ENCODE measurements at places on chromosomes 6 and 20.

- no peak for DNase-seq
Measured at GRCh38 chr20:12808006-12808567, 200.7 kb upstream of the SPTLC3 start.

GRCh38 chr20:34768096-34768495, 57.4 kb downstream of the NCOA6 start:
- no peak for DNase-seq

DNA sequence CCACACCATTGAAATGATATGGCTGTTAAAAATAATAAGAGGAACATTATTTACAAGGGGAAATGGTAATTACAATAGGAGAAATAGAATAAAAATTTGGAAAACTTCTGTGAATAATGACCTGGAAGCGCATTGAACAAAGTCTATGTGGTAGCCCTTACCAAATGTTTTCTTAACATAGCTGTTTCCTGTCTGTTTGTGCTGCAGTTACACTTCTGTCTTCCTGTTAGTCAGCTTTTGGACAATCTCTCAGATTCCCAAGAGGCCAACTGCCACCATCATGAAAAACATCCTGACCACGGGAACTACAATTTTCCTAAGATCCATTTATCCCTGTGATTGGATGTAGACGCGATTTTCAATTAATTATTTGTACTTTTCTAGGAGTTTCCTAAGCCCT, 754.4 kb upstream of the MARCKS start:
- no peak for DNase-seq

DNA sequence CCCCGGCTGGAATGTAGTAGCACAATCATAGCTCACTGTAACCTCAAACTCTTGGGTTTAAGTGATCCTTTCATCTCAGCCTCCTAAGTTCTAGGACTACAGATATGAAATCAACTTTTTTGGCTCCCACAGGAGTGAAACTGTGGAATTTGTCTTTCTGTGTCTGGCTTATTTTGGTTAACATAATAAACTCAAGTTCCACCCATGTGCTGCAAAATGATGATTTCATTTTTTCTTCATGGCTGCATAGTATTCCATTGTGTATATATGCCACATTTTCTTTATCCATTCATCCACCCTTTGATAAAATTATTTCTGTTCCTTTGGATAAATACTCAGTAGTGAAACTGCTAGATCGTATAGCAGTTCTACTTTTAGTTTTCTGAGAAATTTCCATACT, 29.9 kb downstream of the RNGTT start:
- DNase-seq = no peak

- no peak for DNase-seq
Measured at GRCh38 chr6:122063761-122064160, 335.7 kb upstream of the HSF2 start.

GRCh38 chr6:20891161-20891560, 356.9 kb downstream of the CDKAL1 start:
- no peak for DNase-seq

- DNase-seq = no peak
Measured at GRCh38 chr20:62186887-62187866, 4.3 kb downstream of the MTG2 start.

- DNase-seq = no peak
Measured at GRCh38 chr20:39946931-39947330, 742.1 kb downstream of the MAFB start.

GRCh38 chr6:167828325-167828956, 1.7 kb downstream of the AFDN start:
- no peak for DNase-seq

GRCh38 chr6:129766959-129767728, 57.2 kb upstream of the ARHGAP18 start:
- no peak for DNase-seq
